ENCODE measurements at places on chromosomes 11 and 22. TPM values are rescaled to one million over a fixed set of nuclear protein-coding genes. Genes with fewer than 3 reads are reported as not detected.

The FXYD6 gene
- total RNA-seq: 15.0 TPM

The ASPHD2 gene
- total RNA-seq: 0.49 TPM

The SPDYC gene
- total RNA-seq: not detected

The ANO3 gene
- 1.6 TPM for total RNA-seq

The MFNG gene
- 9.0 TPM for total RNA-seq

The DKK3 gene
- 34.1 TPM for total RNA-seq

The APOBEC3A gene
- 0.51 TPM for total RNA-seq

The TOMM22 gene
- 28.3 TPM for total RNA-seq

The THOC5 gene
- 42.9 TPM for total RNA-seq

The HTATIP2 gene
- 68.8 TPM for total RNA-seq

The CCDC157 gene
- 3.2 TPM for total RNA-seq

The DEPDC7 gene
- 2.2 TPM for total RNA-seq

The PPP6R2 gene
- total RNA-seq: 28.4 TPM

The CHCHD10 gene
- 84.6 TPM for total RNA-seq

The PELI3 gene
- 8.0 TPM for total RNA-seq

The WT1 gene
- total RNA-seq: not detected

The SLC5A12 gene
- not detected for total RNA-seq

The SMIM35 gene
- not detected for total RNA-seq

The XKR3 gene
- total RNA-seq: not detected

The NXPE1 gene
- total RNA-seq: not detected

The GNG3 gene
- total RNA-seq: not detected

The APOA1 gene
- total RNA-seq: not detected

The KRTAP5-8 gene
- 0.66 TPM for total RNA-seq

The RTN4R gene
- total RNA-seq: not detected

The PTPRCAP gene
- 6.7 TPM for total RNA-seq

The GRAP2 gene
- 4.8 TPM for total RNA-seq

The MRGPRF gene
- 12.3 TPM for total RNA-seq

The IGLL5 gene
- total RNA-seq: not detected

The OR52I2 gene
- total RNA-seq: not detected

The YAP1 gene
- total RNA-seq: 122 TPM

The PNPLA5 gene
- not detected for total RNA-seq

The MRGPRX3 gene
- not detected for total RNA-seq

The TSSC4 gene
- 36.0 TPM for total RNA-seq

The GRAMD1B gene
- total RNA-seq: 8.6 TPM

The YIF1A gene
- total RNA-seq: 50.0 TPM

The APOBEC3C gene
- 11.2 TPM for total RNA-seq

The ASRGL1 gene
- 32.0 TPM for total RNA-seq

The MAPK8IP2 gene
- total RNA-seq: 0.51 TPM

The SLC16A8 gene
- not detected for total RNA-seq

The RAB39A gene
- 3.3 TPM for total RNA-seq

The SLC1A2 gene
- total RNA-seq: 0.65 TPM

The SAMM50 gene
- 54.1 TPM for total RNA-seq

The RIBC2 gene
- total RNA-seq: not detected

The OR4A5 gene
- total RNA-seq: not detected

The DMC1 gene
- 5.1 TPM for total RNA-seq

The SCN2B gene
- total RNA-seq: not detected

The ANO5 gene
- total RNA-seq: 3.3 TPM

The RAPSN gene
- not detected for total RNA-seq

The ALDH3B1 gene
- total RNA-seq: 11.7 TPM

The SLC37A2 gene
- total RNA-seq: 17.0 TPM

The NCR3LG1 gene
- total RNA-seq: 3.1 TPM

The MN1 gene
- 0.68 TPM for total RNA-seq

The PSMC3 gene
- total RNA-seq: 80.9 TPM

The C11orf87 gene
- total RNA-seq: not detected

The P4HA3 gene
- total RNA-seq: 1.4 TPM

The DAGLA gene
- 2.0 TPM for total RNA-seq

The GLYATL1 gene
- total RNA-seq: not detected

The OAF gene
- total RNA-seq: 25.6 TPM

The OR6T1 gene
- total RNA-seq: not detected

The MRGPRE gene
- total RNA-seq: not detected
